ENCODE measurements at places on chromosomes 13 and 19.

DNA sequence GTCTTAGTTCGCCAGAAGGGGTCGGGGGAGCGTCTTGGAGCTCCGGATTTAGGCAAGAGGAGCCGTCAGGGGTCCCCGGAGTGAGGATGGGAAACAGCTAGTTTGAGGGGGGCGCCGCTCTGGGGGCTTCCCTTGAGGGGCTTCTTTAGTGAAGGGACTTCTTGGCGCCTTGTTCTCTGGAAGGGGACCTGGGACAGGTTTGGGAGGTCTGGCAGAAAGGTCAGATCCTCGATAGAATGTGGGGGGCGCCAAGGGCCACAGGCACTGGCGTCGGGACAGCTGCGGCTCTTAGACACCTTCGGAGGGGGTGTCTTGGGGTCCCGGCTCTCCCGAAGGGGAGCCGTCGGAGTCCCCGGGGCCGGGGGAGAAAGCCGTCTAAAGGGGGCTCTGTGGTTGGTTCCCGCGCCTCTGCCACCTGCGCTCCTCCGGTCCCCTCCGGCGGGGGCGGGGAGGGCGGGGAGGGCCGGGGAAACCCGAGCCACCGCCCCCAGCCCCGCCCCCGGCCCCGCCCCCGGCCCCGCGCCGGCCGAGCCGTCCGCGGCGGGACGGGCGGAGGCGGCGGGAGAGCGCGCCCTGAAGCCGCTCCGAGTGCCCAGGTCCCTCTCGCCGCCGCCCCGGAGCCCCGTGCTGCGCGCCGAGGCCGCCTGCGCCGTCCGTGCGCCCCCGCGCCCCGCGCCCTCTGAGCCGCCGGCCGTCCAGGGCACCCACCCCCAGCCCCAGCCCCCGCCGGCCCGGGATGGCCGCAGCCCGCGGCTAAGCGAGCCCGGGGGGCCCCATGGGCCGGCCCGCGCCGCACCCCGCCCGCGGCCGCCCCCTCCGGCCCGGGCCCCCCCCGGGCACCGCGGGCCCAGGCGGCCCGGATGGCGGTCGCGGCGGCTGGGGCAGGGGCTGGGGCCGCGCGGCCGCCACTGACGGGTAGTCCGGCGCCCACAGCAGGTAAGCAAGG, at the start of gene NRTN:
Gene NRTN (plus strand): TSS at position 552 of the 946 bp plus-strand sequence. CDS start 19,099 bp downstream, outside the sequence.
- DNase-seq, result peak; percentile 68

- DNase-seq, result peak; percentile 55
These were observed 962 bp upstream of the IRS2 start for GRCh38 chr13:109787135-109787954.

DNA sequence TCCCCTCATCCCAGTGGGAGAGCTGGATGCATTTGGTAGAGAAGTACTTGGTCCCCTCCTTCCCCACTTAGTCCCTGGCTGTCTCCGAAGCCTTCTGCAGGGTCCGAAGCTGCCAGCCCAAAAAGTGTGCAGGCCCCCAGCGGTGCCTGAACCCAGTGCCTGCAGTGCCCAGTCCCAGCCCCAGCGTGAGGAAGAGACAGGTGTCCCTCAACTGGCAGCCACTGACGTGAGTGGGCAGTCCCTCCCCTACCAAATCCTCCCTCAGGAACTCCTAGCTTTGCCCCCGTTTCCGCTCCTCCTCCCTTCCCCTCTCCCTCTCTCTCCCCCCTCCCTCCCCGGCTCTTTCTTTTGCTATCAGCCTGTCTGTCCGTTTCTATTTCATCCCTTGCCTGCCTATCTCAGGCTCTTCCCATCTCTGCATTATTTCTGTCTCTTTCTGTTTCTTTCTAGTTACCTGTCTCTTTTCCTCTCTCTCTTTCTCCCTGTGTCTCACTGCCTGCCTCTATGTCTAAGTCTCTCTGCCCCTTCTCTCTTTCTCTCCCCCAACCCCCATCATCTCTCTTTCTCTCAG, 1.8 kb upstream of the LTBP4 start:
- DNase-seq, result peak; percentile 51

DNA sequence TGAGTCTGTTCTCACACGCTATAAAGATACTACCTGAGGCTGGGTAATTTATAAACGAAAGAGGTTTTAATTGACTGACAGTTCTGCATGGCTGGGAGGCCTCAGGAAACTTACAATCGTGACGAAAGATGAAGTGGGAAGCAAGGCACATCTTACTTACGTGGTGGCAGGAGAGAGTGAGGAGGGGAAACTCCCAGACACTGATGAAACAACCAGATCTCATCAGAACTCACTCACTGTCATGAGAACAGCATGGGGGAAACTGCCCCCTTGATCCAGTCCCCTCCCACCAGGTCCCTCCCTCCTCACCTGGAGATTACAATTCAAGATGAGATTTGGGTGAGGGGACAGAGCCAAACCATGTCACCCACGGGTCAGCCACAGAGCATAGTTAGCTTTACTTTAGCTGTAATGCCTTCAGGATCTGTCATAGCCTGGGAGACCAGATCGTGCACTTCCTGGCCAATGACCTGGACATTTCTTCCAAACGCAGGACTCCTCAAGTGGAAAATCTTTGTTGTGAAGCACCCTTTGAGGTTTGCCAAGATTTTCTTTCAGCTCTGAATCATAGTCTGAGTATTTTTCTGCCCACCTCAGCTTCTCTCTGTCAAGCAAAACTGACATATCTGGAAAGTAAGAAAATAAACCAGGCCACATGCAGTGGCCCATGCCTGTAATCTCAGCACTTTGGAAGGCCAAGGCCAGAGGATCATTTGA, 25.2 kb upstream of the HIF3A start:
- DNase-seq, result peak; percentile 36

DNA sequence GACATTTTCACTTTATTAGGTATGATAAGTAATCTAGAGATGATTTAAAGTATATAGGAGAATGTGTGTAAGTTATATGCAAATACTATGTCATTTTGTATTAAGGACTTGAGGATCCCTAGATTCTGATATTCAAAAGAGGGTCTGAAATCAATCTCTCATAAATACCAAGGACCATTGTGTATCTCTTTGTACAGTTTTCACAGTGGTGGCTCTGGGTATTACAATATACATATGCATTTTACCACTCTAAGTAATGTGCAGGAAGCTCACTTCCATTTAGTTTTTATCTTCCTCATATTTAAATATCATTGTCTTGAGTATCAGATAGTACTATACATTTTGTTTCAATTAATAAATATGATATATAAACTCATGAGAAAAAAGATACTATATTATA, 862.6 kb upstream of the PCDH20 start:
- no peak for DNase-seq

DNA sequence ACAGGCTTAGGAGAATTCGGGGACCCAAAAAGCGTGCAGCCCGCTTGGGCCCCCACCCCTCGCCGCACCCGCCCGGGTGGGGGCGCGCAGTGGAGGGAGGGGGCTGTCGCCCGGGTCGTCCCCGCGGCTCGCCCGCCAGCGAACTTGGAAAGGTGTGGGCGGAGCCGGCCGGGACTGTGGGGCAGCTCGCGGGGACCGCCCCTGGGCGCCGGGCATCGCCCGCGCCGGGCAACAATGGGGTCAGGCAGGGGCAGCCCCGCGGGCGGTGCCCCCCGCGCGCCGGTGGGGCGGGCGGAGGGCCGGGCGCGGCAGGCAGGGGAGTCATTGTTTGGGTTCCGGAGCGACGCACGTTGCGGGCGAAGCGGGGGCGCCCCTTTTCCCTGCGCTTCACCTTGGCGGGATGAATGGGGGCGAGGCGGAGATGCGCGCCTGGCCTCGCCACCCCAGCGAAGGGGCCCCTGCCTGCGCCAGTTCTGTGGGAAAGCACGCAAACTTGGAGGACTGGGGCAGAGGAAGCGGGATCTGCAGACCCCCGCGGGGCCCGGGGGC, 647 bp upstream of the KLF12 start:
- peak; percentile 84 for DNase-seq

DNA sequence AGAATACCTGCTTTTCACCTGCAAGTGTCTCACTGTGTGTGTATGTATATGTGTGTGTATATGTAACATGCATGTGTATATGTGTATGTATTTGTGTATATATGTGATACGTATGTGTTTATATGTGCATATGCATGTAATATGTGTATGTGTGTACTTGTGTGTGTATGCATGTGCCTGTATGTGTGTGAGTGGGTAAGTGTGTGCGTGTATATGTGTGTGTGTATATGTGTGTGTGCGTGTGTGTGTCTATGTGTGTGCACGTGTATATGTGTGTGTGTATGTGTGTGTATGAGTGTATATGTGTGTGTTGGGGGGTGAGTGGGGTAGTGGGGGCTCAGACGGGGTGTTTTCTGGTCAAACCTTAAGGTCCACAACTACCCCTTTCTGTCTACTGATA, 192.6 kb upstream of the KL start:
- DNase-seq, result no peak

DNA sequence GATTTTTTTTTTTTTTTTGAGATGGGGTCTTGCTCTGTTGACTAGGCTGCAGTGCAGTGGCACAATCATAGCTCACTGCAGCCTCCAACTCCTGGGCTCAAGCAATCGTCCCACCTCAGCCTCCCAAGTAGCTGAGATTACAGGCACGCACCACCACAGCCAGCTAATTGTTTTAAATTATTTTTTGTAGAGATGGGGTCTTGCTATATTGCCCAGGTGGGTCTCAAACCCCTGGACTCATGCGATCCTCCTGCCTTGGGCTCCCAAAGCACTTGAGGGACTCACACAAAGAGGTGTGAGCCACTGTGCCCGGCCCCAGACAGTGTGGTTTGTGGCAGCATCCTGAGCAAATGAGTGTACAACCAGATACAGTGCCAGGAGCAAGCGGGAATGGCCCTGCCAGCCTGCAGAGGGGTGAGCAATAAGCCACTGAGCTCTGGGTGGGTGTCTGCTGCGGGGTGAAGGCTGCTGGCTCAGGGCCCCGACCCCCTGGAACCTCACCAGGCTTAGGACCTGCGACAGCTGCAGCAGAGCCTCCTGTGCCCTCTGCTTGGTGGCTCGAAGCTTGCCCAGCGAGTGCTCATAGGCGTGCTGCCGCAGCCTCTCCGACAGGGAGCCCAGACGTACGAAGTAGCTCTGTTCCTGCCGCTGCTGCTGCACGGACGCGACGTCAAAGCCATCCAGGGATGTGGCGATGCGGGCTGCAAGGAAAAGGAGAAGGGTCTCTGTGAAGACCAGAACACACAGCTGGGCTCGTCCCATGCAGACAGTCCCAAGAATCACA, 15.9 kb upstream of the TICAM1 start:
- DNase-seq, result no peak

- DNase-seq, result no peak
These were observed 24.6 kb downstream of the ZMYM5 start for GRCh38 chr13:19838865-19839275.

GRCh38 chr13:20460761-20461160, 64.9 kb downstream of the CRYL1 start:
- DNase-seq, result no peak

DNA sequence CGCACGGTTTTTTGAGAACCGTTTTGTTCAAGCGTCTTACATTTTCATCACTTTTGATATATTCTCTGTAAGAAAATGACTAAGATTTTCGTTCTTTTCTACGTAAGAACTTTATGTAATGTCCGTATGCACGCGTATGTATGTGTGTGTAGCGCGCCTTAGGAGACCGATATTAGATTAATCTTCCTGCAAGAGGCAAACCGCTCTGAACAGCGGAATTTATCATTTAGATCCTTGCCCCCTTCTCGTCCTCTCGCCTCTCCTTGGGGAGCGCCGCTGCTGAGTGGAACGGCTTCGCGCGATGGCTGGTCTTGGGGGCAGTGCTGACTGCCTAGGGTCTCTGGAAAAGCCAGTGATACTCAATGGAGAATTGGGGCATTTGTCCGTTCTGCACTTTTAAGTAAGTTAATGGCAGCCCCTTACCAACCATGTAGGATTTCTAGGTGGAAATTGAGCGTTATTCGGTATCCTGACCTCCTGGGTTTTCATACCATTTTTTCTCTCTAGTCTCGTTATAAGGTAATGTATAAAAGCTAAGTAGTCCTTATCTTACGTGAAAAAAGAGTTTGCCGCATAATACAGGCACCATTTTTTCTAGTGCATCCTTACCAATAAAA, 4.7 kb downstream of the MAB21L1 start:
- DNase-seq, result no peak

DNA sequence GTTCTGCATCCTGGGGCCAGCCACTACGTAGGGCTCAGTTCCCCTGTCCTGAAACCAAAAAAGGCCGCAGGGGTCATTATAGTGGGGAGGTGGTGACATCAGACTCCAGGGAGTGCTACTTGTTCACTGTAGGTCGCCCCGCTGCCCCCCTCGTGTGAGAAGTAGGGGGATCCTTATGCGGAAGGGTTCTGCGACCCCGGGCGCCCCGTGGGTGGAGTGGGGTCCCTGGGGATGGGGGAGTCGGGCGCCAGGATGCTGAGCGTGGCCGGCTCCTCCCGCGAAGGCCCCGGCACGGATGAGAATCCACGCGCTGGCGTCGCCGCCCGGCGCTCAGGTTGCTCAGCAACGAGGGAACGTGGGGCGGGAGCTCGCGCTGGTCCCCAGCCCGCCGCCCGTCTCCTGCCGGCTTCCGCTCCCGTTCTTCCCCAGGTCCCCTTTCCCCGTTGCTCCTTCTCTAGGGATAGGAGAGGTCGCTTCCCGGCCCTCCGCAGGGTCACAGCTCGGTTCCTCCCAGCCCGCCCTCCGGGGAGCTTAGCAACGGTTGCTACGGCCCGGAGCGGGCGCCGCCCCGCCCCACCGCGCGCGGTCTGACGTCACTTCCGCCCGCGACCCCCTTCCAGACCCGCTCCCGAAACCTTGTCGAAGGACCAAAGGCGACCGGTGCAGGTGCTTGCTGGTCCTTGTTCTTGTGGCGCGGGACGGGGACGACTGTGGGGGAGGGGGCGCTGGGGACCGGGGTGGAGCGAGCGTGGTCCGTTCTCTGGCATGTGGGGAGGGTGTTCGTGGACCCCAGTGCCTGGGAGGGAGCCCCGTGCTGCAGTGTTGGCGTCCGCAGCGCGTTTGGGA, at the start of gene NAT14:
Gene NAT14 (plus strand): TSS at position 596 of the 846 bp plus-strand sequence. CDS start 521 bp downstream, outside the sequence.
- DNase-seq, result peak; percentile 83

DNA sequence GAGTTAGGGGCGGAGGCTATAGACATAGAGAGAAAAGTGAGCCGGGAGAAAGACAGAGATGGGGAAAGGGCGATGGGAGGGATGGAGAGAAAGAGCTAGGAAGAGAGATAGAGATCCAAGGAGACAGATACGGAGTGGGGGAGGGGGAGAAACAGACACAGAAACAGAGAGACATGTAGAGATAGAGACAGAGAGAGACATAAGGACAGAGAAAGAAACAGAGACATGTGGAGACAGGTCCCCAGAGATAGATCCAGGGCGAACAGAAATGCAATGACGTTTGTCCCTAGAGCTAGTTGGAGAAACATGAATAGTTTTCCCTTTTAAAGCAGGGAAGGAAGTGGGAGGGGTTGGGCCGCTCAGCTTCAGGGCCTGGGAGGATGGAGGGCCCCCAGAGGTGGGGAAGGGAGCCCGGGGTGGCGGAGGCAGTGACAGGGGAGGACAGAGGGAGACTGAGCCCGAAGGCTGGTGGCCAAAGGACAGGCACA, 4.6 kb downstream of the PPP1R14A start:
- no peak for DNase-seq

GRCh38 chr13:41660411-41660810, 203.1 kb downstream of the RGCC start:
- DNase-seq, result no peak

GRCh38 chr13:43072394-43072793, 49.0 kb downstream of the DNAJC15 start:
- DNase-seq, result no peak

GRCh38 chr19:2150794-2151338, 500 bp downstream of the AP3D1 start:
- DNase-seq, result peak; percentile 49
